ENCODE measurements at places on chromosomes 13 and 19.

GRCh38 chr13:30396434-30397075 lies 25.7 kb upstream of the UBE2L5 start:
- DNase-seq: no peak

DNA sequence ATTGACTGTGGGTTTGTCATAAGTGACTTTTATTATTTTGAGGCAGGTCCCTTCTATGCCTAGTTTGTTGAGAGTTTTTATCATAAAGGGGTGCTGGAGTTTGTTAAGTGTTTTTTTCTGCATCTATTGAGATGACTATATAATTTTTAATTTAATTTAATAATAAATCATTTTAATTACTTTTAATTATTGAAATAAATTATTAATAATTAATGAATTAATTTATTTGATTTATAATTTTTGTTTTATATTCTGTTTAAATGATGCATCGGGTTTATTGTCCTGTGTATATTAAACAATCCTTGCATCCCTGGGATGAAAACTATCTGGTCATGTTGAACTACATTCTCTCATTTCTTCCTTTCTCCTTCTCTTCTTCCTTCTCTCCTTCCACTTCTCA lies 1352.2 kb upstream of the PRR20A start:
- no peak for DNase-seq

DNA sequence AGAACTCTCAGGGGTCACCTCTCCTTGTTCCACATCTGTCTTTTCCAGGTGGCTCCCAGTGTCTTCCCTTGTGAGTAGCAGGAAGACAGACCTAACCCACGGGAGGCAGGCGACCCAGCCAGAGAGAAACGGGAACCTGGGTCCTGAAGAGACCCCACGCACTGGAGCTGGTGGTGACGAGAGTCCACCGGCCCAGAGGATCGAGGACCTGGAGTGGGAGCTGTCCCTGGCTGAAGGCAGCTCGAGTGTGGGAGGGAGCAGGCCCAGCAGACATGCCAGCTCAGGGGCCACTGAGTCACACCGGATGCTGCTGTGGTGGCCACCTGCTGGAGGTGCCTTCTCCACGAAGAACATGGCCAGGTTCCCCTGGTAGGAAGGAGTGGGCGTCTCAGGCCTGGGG lies 66.5 kb upstream of the ATP12A start:
- no peak for DNase-seq

- DNase-seq: no peak
These were observed 14.7 kb upstream of the LENG8 start for GRCh38 chr19:54434112-54434872.

DNA sequence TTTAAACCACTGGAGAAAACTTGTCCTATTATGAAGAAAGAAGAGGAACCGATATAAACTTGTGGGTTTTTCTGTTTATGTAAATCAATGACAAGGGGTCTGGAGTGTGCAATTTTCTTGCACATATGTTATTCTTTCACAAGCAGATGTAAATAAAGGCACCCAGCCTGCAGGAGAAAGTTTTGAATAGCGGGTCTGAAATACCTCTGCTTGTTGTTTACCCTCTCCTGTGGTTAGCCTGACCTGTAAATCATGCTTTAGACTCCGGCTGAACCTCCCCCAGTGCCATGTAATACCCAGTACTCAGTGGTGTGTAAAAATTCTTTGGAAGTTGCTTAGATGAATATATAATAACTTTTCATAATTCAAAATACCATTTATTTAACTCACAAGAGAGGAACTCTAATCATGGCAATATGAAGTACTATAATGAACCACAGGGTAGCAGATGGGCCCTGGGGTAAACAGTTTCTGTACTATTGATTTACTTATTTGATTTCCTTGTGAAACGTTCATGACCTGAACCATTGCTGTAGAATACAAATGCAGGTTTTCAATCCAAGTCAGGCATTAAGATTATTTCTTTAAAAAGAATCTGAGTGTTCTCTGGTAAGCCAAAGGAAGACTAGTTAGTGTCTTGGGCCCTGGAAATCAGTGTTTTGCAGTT lies 245.1 kb downstream of the LMO7 start:
- no peak for DNase-seq

GRCh38 chr13:63737418-63737817 lies 2321.8 kb upstream of the PCDH20 start:
- DNase-seq: no peak

DNA sequence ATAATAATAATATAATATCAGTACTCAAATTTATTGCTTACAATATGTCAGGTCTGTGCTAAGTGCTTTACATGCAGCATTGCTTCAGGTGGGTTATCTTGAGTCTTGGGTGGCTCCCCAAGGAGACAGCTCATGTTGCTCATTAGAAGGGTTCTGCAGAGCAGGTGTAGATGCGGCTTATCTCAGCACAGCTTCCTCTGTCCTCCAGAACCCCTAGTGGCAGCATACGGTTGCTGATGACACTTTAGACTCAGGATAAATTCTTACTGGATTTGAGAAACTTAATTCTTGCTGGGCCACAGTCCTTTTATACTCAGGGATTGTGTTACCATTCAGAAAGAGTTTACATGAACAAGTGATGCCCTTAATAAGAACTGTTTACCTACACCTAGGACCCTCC lies 8.9 kb downstream of the COG3 start:
- no peak for DNase-seq

DNA sequence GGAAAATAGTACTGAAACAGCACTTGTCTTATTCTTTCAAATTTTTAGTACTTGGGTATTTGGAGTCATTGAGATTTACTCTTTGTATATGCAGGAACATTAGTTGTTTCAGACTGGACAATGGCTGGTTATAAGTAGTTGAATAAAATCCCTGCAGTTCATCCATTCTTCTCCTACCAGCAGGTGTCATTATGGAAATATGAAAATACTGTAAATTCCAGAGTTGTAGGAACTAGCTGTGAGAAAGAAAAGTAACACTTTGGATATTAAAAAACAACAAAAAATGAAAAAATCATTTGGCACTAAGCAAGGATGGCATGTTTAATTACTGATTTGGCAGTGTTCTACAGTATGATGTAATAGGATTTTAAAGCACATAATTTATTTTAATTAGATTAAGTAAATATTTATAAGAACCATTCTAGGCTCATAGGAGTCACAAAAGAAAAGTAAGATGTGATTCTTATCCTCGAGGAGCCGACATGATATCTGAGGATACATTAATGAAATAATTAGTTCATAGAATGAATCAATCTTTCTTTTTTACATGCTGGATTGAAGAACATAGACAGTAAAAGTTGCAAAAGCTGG lies 155.3 kb downstream of the KCNRG start:
- DNase-seq: no peak

DNA sequence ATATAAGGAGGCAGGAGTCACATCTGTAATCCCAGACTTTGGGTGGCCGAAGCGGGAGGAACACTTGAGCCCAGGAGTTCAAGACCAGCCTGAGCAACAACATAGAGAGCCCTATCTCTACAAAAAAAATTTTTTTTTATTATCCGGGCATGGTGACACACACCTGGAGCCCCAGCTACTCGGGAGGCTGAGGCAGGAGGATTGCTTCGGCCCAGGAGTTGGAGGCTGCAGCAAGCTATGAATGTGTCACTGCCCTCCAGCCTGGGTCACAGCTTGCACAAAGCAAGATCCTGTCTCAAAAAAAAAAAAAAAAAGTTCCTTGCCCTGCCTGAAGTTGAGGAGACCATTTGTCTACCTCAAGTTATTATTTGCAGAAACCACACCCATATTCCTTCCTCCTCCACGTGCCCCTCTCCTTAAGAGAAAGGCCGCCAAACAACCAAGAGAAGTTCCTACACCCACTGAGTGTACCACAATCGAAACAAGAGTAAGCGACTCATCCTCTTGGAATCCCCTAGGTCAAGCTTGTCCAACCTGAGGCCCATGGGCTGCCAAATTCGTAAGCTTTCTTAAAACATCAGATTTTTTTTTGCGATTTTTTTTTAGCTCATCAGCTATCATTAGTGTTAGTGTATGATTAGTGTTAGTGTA lies 2.2 kb downstream of the ABCC4 start:
- DNase-seq: peak; percentile 53

- DNase-seq: no peak
These were observed 6.2 kb upstream of the PRKCG start for GRCh38 chr19:53875602-53876325.

DNA sequence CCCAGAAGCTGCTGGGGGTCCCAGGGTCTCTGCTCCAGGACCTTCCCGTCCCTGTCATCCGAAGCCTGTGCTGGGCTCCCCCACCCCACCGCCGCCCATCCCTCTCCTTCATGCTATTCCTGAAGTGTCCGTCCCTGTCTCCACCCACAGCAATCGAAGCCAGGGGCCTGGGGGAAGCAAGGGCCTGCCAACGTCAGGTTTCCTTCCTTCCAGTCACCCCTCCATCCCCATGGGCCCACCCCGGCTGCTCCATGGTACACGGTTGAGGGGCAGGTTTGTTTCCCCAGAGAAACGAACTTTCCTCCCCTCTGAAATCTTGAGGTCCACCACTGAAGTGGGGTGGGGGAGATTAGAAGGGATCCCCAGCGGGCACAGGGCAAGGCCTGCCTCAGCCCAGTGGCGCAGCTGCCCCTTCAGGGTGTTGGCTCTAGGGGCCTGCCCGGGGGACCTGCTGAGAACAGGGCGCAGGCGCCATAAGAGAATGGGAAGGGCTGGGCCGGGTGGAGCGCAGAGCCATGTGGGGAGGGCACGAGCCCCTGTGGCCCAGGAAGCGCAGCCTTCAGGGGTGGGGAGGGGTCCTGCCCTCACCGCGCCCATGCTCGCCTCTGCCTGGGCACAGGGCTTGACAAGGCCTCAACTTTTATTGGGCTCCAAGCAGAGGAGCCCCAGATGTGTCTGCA lies 16.1 kb downstream of the CEBPG start:
- no peak for DNase-seq

- DNase-seq: peak; percentile 84
These were observed 3.6 kb upstream of the KCNN4 start for GRCh38 chr19:43784241-43784980.

GRCh38 chr13:63731896-63732295 lies 2316.2 kb upstream of the PCDH20 start:
- no peak for DNase-seq

DNA sequence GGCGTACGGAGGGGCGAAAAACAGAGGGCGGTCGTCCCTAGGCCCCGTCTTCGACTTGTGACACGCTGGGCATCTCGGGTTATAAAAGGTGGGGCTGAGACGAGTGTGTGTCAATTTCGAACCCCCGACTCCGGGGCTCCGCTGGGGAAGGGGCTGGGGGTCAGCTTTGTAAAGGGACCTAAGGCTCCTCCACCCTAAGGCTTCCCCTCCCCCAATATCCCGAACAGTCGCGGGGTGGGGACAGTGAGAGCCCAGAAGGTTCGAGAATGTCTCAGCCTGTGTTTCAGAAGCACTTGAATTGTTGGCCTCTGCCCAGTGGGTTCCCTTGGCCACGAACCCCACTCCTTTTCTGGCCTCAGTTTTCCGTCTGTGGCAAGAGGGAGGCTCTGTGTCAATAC lies 450 bp downstream of the SELENOW start:
- no peak for DNase-seq

- no peak for DNase-seq
These were observed 79.6 kb downstream of the TEX26 start for GRCh38 chr13:31011901-31012654.

GRCh38 chr19:14146789-14147216 lies 10.4 kb upstream of the ASF1B start:
- DNase-seq: peak; percentile 78

- DNase-seq: no peak
These were observed 166.2 kb downstream of the SLITRK1 start for GRCh38 chr13:83716121-83716520.

- DNase-seq: no peak
These were observed 24.9 kb upstream of the PNMA8B start for GRCh38 chr19:46520616-46521015.

DNA sequence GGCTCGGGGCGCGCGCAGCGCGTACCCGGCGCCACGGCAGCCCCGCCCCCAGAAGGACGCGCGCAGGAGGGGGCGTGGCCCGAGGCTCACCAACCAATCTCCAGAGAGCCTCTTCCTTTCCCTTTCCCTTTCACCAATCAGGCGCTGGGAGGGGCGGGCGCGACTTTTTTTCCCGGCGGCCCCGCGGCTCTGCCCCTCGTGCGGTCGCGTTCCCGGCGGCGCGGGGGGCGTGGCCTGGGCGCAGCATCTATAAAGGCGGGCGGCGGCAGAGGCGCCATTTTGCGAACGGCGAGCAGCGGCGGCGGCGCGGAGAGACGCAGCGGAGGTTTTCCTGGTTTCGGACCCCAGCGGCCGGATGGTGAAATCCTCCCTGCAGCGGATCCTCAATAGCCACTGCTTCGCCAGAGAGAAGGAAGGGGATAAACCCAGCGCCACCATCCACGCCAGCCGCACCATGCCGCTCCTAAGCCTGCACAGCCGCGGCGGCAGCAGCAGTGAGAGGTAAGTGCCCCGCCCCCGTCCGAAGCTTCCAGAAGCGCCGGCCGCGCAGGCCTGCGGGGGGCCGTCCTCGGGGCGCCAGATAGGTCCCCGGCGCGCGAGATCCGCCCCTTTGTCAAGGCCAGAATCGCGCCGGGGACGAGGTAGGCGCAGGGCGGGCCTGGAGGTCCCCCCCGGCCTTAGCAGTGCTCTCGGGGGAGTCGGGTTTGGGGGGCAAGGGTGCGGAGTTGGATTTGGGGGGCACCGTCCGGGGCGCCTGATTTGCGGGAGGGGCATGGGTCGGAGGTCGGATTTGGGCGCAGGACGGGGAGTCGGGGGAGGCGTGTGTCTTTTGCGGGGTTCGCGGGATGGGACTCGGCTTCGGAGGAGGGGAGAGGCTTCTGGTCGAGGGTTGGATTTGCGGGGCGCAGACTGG lies 12.5 kb downstream of the PEAK3 start:
- DNase-seq: peak; percentile 100

DNA sequence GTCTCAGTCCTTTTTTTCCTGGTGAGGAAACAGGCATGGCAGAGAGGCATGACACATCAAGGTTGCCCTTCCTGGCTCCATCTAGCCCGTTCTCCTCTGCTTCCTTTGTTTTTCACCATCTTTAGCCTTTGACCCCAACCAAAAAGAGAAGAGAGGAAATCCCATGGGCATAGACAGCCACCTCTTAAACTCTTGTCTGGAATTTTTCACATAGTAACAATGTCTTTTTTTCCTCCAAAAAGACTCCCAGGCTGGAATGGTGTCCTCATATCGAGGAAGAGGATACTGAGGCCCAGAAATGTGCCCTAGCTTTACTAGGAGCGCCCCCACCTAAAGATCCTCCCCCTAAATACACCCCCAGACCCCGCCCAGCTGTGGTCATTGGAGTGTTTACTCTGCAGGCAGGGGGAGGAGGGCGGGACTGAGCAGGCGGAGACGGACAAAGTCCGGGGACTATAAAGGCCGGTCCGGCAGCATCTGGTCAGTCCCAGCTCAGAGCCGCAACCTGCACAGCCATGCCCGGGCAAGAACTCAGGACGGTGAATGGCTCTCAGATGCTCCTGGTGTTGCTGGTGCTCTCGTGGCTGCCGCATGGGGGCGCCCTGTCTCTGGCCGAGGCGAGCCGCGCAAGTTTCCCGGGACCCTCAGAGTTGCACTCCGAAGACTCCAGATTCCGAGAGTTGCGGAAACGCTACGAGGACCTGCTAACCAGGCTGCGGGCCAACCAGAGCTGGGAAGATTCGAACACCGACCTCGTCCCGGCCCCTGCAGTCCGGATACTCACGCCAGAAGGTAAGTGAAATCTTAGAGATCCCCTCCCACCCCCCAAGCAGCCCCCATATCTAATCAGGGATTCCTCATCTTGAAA lies at the start of gene GDF15:
Gene GDF15, plus strand, starts transcription at position 484 of the 868 bp plus-strand sequence. Its CDS starts 32 bp downstream, at position 516.
- peak; percentile 78 for DNase-seq

- no peak for DNase-seq
These were observed 15.8 kb downstream of the RAB3D start for GRCh38 chr19:11323601-11324078.

Data from hepatic stellate cell (primary cell).